ENCODE measurements at places on chromosomes 4 and X. TPM values are rescaled to one million over a fixed set of nuclear protein-coding genes. Genes with fewer than 3 reads are reported as not detected.

DNA sequence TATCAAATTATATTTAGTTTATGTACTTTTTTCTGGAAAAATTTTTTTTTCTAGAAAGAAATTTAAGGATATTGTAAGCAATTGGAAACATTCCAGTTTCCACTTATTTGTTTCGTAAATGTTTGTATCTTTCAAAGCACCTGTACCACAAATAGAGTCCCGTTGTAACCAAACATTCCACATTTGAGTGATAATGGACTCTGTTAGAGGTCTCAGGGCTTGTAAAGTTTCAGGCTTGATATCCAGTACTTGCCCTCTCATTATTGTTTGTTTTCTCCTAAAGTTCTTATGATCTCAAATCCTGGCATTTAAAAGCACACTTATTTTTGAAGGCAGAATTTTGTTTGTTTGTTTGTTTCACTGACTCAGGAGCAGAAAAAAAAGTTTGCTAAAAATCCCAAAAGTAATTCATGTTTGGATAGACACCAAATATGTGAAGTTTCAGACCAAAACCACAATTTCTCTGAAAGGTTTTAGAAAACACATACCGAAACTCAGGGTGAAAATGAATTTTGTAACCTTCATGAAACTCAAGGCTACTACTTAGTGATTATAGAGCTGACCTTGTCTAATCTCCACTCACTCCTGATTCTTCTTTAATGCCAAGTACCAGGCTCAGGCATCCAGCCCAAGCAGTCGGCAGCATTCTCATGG, 5.7 kb upstream of the TMEM192 start:
- H3K27me3 ChIP-seq, result no peaks in the 10 kb centered on the region
- no peak overlapping the region for H3K4me3 ChIP-seq
- H3K27ac ChIP-seq, result no peak overlapping the region
- H3K36me3 ChIP-seq, result no peaks in the 10 kb centered on the region
- H3K4me1 ChIP-seq, result peaks cover 11% of the 10 kb centered on the region
- DNase-seq, result no peak

- H3K4me1 ChIP-seq, result no peaks in the 10 kb centered on the region
- no peak overlapping the region for H3K4me3 ChIP-seq
- no peak overlapping the region for H3K27ac ChIP-seq
- H3K36me3 ChIP-seq, result no peaks in the 10 kb centered on the region
- H3K27me3 ChIP-seq, result no peaks in the 10 kb centered on the region
- DNase-seq, result no peak
These were observed 313.8 kb upstream of the TEX13C start for GRCh38 chrX:125005863-125006262.

DNA sequence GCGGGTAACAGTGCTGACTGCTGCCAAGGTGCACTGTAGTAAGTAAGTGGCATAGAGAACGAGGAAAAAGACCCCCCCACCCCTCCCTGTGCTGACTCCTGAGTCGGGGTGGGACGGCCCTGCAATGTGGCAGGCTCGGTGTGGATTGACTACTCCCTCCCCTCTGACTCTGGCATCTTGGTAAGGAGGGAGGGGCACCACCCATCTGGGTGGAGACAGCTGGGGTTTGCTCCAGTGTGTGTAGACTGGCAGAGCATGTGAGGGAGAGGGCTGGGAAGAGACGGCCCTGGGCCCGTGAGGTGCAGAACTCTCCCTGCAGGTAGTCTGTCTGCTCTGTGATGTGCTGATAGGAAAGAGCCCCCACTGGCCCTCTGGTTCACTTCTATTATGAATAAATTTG, 31.0 kb downstream of the NSG1 start:
- no peaks in the 10 kb centered on the region for H3K4me1 ChIP-seq
- H3K4me3 ChIP-seq, result no peak overlapping the region
- DNase-seq, result no peak

DNA sequence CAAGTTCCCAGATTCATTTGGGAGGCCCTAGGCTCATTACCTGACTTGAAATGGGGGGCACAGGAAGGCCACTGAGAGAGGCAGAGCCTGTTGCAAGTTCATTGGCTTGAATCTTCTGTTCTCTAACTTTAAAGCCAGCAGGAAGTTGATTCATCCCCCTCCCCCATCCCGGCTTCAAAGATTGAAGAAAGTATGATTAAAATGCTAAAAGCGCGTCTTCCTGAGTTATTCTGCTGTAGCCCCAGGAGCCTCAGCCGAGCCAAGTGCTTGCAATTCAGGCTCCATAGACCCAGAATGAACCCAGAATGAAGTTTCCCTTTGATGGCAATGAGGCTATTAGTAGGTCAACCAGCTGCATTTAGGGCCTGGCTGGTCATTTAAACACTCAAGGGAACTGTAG, 14.7 kb downstream of the CHST7 start:
- H3K27ac ChIP-seq, result no peak overlapping the region
- peak; percentile 8 for DNase-seq
- no peaks in the 10 kb centered on the region for H3K27me3 ChIP-seq
- peaks cover 11% of the 10 kb centered on the region for H3K4me1 ChIP-seq
- H3K36me3 ChIP-seq, result no peaks in the 10 kb centered on the region

DNA sequence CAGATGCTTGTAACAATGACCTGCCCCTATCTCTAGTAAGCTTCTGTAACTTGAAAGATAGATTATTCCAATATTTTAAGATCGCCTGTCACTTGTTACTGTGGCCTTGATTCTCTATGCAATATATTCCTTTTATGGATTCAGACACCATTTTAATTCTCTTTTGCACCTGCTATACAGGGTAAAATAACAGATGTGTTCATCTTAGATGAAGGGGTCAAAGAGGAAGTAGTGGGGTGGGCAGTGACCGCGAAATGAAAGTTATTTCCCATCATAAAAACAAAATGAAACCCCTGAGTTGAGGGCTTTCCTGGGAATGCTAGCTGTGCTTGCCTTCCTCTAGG, 175.9 kb downstream of the TSPAN5 start:
- no peaks in the 10 kb centered on the region for H3K27me3 ChIP-seq
- H3K4me1 ChIP-seq, result peaks cover 18% of the 10 kb centered on the region
- H3K36me3 ChIP-seq, result no peaks in the 10 kb centered on the region
- no peak for DNase-seq

DNA sequence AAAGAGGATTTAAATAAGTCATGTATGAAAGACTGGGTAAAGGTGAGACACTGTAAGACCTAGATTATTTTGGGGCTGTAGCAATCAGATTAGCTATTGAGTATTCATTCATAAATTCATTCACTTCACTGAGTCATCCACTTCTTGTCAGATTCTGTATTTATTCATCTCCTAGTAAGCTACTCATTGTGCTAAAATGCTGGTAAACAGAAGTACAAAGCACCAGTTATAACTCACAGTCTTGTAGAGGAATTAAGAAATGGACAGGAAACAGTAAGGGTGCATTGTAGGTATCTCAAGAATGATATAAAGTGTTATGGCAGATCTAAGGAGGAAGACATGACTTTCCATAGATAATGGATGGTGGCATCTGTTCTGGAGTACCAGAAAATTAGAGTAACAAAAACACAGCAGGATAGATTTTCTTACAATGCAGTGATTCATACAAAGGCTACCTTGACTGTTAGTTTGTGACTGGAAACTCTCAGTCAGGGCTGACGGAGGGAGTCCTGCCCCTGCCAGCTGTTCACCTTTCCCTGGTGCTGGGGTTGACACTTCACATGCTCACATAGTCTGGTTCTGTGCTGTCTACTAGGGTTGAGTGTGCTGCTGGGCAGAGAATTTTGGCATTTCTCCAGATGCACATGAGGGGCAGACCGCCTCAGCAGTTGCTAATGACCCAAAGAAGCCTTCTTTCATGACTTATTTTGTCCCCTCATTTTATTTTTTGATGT, 26.5 kb upstream of the HAND2 start:
- H3K4me1 ChIP-seq, result no peaks in the 10 kb centered on the region
- H3K36me3 ChIP-seq, result no peaks in the 10 kb centered on the region
- DNase-seq, result no peak
- H3K4me3 ChIP-seq, result no peak overlapping the region
- H3K27me3 ChIP-seq, result no peaks in the 10 kb centered on the region

DNA sequence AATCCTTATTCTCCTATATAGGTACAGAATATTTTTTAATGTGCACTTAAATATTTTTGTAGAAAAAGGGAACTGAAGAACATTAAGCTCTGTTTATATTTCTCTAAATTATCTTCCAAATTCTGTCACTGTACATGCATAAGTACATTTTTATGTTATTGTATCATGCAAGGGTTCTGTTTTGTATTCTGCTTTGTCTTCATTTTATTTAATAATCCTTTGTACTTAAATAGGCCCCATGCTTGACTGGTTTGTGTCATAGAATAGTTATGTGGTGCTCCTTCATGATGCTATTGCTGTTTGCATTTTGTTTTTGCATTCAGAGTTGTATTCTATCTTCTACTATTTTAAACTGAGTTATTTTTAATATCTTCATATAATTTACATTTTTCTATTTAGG, 111.9 kb upstream of the EDNRA start:
- no peak overlapping the region for H3K4me3 ChIP-seq
- H3K36me3 ChIP-seq, result no peaks in the 10 kb centered on the region
- no peak overlapping the region for H3K27ac ChIP-seq
- H3K27me3 ChIP-seq, result no peaks in the 10 kb centered on the region
- H3K4me1 ChIP-seq, result peaks cover 6% of the 10 kb centered on the region

DNA sequence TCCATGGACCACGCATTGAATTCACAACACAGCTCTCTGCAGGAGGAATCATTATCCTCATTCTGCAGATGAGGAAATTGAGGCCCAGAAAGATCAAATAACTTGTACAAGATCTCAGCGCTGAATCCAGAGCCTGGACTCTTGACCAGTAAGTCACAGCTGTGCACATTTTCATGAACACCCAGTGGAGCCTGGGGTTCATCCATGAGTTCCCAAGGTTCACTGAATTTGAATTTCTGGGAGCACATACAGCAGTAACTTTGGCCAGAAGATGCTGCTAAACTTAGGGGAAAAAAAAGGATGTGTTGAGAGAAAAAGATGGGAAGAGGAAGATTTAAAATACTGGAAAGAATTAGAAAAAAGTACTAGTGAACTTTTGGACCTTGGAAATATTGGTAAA, 218.7 kb upstream of the PPARGC1A start:
- no peaks in the 10 kb centered on the region for H3K36me3 ChIP-seq
- no peak for DNase-seq
- no peaks in the 10 kb centered on the region for H3K27me3 ChIP-seq

DNA sequence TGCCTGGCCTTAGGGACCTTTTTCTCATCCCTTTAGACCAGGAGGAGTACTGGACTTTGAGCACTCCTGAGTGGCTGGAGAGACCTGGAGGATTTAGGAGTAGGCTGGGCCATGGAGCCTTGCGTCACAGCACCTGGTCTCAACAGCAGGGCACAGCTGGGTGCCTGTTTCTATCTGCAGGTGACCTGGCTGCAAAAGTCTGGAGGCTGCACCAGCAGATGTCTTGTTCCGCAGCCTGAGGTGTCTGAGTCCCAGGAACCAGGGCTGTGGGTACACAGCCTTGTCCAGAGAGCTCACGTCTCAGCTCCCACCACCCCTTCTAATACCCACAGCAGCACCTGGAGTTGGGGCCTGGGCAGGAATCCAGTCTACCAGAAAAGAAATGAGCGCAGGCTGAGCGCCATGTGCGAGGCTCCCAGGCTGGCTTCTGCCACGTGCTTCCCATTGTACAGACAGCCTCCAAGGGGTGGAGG, 5.0 kb upstream of the NSD2 start:
- no peaks in the 10 kb centered on the region for H3K36me3 ChIP-seq
- H3K27me3 ChIP-seq, result no peaks in the 10 kb centered on the region
- peaks cover 11% of the 10 kb centered on the region for H3K4me1 ChIP-seq
- no peak for DNase-seq

GRCh38 chr4:7697343-7697742, 242.3 kb downstream of the AFAP1 start:
- no peaks in the 10 kb centered on the region for H3K4me1 ChIP-seq
- H3K36me3 ChIP-seq, result no peaks in the 10 kb centered on the region
- DNase-seq, result no peak
- H3K27ac ChIP-seq, result no peak overlapping the region

- H3K4me3 ChIP-seq, result no peak overlapping the region
- DNase-seq, result no peak
- no peak overlapping the region for H3K27ac ChIP-seq
- H3K4me1 ChIP-seq, result no peaks in the 10 kb centered on the region
These were observed 2.1 kb upstream of the CYSLTR1 start for GRCh38 chrX:78329486-78329885.

GRCh38 chr4:74362347-74362746, 2.6 kb upstream of the EREG start:
- no peak overlapping the region for H3K27ac ChIP-seq
- H3K27me3 ChIP-seq, result no peaks in the 10 kb centered on the region
- DNase-seq, result no peak
- H3K36me3 ChIP-seq, result no peaks in the 10 kb centered on the region
- peaks cover 14% of the 10 kb centered on the region for H3K4me1 ChIP-seq
- H3K4me3 ChIP-seq, result no peak overlapping the region

DNA sequence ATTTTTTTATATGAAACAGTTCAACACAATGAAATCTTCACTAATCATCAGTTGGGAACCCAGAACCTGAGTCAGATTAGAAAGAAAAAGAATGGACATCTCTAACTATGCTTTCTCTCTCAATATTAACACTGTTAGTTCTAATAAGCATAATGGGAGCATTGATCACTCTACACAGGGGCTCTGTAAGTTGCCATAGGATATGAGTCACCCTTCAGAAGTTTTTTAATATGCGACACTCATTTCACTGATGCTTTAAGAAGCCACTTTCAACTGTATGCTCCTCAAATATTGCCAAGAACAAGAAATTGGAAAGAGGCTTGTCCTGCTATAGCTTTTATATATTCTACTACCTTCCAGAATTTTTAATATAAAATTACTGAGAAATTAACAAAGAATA, 187.0 kb downstream of the AASDH start:
- no peak overlapping the region for H3K27ac ChIP-seq
- no peaks in the 10 kb centered on the region for H3K36me3 ChIP-seq
- H3K4me1 ChIP-seq, result no peaks in the 10 kb centered on the region
- H3K4me3 ChIP-seq, result no peak overlapping the region
- no peaks in the 10 kb centered on the region for H3K27me3 ChIP-seq

- DNase-seq, result no peak
- H3K27ac ChIP-seq, result no peak overlapping the region
- no peaks in the 10 kb centered on the region for H3K36me3 ChIP-seq
- H3K4me1 ChIP-seq, result no peaks in the 10 kb centered on the region
- H3K4me3 ChIP-seq, result no peak overlapping the region
These were observed 580.4 kb upstream of the ADGRL3 start for GRCh38 chr4:60619531-60620305.

- DNase-seq, result no peak
- peaks cover 6% of the 10 kb centered on the region for H3K4me1 ChIP-seq
- no peaks in the 10 kb centered on the region for H3K27me3 ChIP-seq
- H3K27ac ChIP-seq, result no peak overlapping the region
- H3K4me3 ChIP-seq, result no peak overlapping the region
These were observed 196.4 kb upstream of the LDB2 start for GRCh38 chr4:17094876-17095210.

DNA sequence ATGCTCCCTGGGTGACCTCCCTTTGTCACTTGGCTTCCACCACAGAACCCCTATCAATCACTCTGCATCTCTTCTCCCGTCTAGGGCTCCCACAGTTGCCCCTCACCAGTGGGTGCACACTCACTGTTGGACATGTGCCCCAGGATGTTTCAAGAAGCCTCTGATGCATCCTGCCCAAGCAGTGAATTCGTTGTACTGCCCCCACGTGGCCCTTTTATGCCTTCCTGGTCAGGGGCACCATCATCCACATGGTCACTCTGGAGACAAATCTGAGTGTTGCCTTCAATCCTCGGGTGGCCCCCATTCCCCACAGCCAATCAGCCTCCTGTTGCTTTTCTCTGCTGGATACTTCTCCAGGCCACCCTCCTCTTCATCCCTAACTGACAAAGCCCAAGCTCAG, 12.2 kb downstream of the ITIH6 start:
- no peaks in the 10 kb centered on the region for H3K36me3 ChIP-seq
- H3K4me3 ChIP-seq, result no peak overlapping the region
- H3K27me3 ChIP-seq, result no peaks in the 10 kb centered on the region
- H3K4me1 ChIP-seq, result no peaks in the 10 kb centered on the region

The ACE2 gene
- 3.5 TPM for total RNA-seq

The TMEM192 gene
- 21.6 TPM for total RNA-seq

The PPP4R3C gene
- not detected for total RNA-seq

The AREG gene
- 1.7 TPM for total RNA-seq

The STK32B gene
- total RNA-seq, result 6.1 TPM

The CPEB2 gene
- total RNA-seq, result 12.5 TPM
